Liver (tissue), 10 donors: ENCODE measurements at places on chromosomes 11 and 22. TPM values are rescaled to one million over a fixed set of nuclear protein-coding genes. Genes with fewer than 3 reads are reported as not detected.

FOLR2 gene
- total RNA-seq = 9.9 TPM

NXPE4 gene
- total RNA-seq = not detected

OLFML1 gene
- 2.8 TPM for total RNA-seq

JAML gene
- total RNA-seq = 13.5 TPM

RRM1 gene
- 69.9 TPM for total RNA-seq
